ENCODE measurements at places on chromosomes 2 and 18.

DNA sequence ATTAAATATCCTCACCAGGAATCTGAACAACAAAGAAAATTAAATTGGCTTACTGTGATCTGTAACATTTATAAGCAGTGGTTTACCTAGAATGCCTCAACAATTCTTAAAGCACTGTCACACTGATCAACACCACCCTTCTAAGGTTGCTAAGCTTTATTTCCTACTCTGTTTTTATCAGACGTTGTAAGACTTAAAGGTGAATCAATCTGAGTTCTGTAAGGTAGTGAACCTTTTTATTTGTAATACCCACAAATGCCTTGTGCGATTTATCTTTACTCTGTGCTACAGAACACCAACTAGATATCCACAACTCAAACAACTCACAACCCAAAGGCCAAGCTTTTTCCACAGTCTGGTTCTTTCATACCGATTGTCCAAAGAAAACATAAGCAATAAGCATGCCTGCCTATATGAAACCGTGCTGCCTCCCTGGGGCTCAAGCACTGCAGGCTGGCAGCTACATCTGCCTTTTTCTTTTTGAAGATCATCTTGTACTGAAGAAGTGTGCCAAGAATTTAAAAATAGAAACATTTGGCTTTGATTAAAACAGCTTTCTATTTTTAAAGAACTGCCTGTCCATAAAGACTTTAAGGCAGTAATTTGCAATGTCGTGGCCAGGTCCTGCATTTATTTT is 490.7 kb downstream of the NUP35 start:
- DNase-seq = peak; percentile 49

- DNase-seq = peak; percentile 98
Observed at GRCh38 chr2:160869411-160869810, 290.8 kb upstream of the TANK start.

- DNase-seq = no peak
Observed at GRCh38 chr2:9168821-9169221, 37.8 kb upstream of the ASAP2 start.

DNA sequence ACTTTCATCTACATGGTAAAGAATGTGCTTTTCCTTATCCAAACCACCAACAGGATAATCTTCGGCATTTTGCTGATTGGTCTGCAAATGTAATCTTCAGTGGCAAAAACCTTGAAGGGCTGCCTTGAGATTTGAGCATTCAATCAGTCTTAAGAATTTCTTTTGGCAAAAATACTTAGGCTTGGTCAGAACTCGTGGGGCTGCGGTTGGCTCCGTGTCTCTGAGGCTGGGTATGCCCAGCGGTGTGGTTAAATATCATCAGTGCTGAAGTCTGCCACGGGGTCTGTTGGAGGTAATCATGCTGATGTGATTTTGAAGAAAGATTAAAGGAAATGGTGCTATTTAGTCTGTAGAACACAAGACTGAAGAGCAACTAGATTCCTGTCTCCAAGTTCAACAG is 262.6 kb downstream of the EN1 start:
- peak; percentile 43 for DNase-seq

GRCh38 chr2:160203007-160203406 is 2.9 kb upstream of the ITGB6 start:
- no peak for DNase-seq

- no peak for DNase-seq
Observed at GRCh38 chr2:198040835-198041234, 236.4 kb downstream of the PLCL1 start.

GRCh38 chr2:74526649-74527230 is 709 bp upstream of the DQX1 start:
- no peak for DNase-seq

- DNase-seq = peak; percentile 86
Observed at GRCh38 chr2:237324405-237324831, 89.5 kb downstream of the COL6A3 start.

GRCh38 chr18:72830109-72830508 is 37.7 kb downstream of the NETO1 start:
- DNase-seq = no peak

GRCh38 chr2:96769814-96770213 is 9.1 kb downstream of the CNNM4 start:
- no peak for DNase-seq

DNA sequence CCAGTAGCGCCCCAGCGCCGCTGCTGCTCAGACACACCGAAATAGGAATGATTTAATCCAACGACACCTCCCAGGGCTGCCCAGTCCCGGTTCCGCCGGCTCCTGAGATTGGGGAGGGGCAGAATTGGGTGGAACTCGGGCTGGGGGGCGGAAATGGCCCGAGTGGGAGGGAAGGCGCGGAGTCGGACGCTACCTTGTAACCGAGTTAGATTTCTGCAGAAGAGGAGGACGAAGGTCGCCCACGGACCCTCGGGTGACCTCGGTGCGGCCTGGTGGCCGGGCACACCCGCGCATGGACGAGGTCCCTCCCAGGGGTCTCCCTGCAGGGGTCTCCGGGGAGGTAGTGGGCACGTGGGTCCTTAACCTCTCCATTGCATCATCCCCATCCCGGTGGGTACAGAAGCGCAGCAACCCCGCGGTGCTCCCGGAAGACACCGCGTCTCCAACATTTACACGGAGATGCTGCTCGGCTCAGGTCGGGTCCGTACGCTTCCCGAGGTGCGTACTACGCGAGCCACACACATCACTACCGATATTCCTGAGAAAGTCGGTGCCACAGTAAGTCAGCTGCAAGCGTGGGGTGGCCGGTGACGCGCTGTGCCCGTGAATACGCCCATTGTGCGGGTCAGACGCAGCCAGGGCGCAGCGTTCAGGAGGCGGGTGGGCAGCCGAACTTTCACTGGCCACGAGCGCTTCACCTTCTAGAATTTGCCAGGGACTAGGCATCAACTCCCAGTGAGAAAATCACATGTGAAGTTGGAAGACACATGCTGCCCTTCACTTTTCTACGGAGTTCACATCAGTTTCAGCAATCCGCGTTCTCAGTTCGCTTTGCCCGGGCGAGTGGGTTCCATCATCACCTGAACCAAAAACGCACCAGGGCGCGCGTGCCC is 3.0 kb downstream of the ZNF516 start:
- no peak for DNase-seq

DNA sequence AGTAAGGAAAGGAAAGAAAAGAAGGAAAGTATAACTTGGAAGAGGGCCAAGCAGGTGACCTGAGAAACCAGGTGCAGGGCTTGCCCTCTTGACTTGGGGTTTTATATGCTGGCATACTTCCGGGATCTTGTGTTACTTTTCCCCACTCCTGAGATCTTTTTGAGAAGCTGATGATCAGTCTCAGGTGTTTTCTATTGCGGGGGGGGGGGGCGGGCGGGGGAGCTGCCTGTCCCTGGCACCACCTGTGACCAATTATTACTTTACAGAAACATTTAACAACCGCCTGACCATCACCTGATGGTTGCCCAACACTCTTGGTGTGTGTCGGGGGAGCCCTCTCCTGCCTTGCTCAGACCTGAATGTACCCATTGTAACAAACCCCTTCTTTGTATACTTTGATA is 6.9 kb upstream of the CASP10 start:
- no peak for DNase-seq

Measured in fibroblast of upper back skin (primary cell).